Spinal cord (tissue), 10 donors: ENCODE measurements at places on chromosomes 13 and 19. TPM values are rescaled to one million over a fixed set of nuclear protein-coding genes. Genes with fewer than 3 reads are reported as not detected.

GRCh38 chr19:6011206-6011605 is 33.3 kb upstream of the RANBP3 start:
- H3K27me3 ChIP-seq = no peaks in the 10 kb centered on the region
- no peak overlapping the region for H3K4me3 ChIP-seq
- H3K36me3 ChIP-seq = peaks cover 51% of the 10 kb centered on the region
- no peak overlapping the region for H3K27ac ChIP-seq
- H3K4me1 ChIP-seq = no peaks in the 10 kb centered on the region

Gene FGF9
- 5.1 TPM for total RNA-seq

- H3K36me3 ChIP-seq = no peaks in the 10 kb centered on the region
- peaks cover 45% of the 10 kb centered on the region for H3K27me3 ChIP-seq
- H3K4me3 ChIP-seq = peak within 1 kb of the TSS; percentile 2
- no peak within 1 kb of the TSS for H3K27ac ChIP-seq
- H3K4me1 ChIP-seq = peaks cover 51% of the 10 kb centered on the region
Measured at GRCh38 chr19:917323-918151, at the start of gene KISS1R. TSS of gene KISS1R (plus strand) at chr19:917333. CDS start at chr19:917503, 170 bp downstream.

Gene YJU2
- total RNA-seq = 25.2 TPM

Gene SMAD9
- 20.5 TPM for total RNA-seq

DNA sequence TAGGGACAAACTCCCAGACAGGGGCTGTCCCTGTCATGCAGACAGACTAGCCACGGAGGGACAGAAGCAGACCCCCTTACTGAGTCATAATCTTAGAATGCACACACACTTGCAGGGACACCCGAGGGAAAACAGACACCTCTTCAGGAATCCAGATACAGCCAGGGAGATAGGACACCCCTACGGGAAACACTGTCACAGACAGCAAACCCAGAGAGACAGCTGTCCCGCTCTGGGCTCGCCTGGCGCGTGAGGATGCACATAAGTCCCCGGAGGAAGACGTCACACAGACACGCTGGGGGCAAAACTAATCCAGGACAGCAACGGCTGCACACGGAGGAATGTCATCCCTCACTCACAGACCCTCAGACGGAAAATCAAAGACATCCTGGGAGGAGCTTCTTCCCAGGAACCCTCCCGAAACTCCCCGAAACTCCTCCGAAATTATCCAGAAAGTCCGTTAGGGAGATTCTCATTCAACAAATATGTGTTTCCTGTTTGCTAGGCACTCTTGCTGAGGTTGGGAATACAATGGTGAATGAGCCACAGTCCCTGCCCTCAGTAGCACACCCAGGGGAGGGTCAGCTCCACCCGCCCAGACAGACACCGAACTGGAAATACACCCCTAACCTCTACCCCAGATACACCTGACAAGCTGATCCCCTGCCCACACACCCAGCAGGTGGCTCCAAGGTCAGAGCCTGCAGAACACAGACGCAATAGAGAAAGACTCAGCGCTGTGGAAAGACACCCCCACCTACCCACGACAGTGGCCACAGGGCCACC is 15.2 kb upstream of the TOMM40 start:
- H3K27ac ChIP-seq = no peak overlapping the region
- no peaks in the 10 kb centered on the region for H3K27me3 ChIP-seq
- H3K4me3 ChIP-seq = no peak overlapping the region
- DNase-seq = no peak
- H3K4me1 ChIP-seq = no peaks in the 10 kb centered on the region

DNA sequence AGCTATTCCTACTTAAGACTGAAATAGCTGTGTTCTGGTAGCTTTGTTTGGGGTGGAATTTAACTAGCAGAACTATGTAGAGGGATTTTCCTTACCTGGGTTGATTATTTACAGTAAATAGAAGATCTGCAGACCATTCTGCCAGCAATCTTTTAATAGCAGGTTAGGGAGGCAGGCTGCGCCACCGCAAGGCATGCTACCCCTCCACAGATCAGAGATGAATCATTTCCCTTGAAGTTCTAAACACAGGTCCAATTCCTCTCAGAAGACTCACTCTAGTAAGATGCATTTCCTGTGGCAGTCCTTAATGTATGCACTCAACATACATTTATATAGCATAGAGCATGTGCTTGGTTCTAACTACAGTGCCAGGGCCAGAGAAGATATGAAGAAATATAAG is 109.0 kb downstream of the TNFRSF19 start:
- DNase-seq = no peak
- H3K36me3 ChIP-seq = peaks cover 10% of the 10 kb centered on the region
- no peak overlapping the region for H3K4me3 ChIP-seq
- H3K27me3 ChIP-seq = no peaks in the 10 kb centered on the region
- peaks cover 12% of the 10 kb centered on the region for H3K4me1 ChIP-seq

Gene COL5A3
- total RNA-seq = 18.1 TPM
